NCI-H187 treated with DMSO at 0.1 percent for 48 hours (cell line): ENCODE measurements at places on chromosomes 11 and 22.

- no peak for DNase-seq
Measured at GRCh38 chr22:25754527-25755202, 12.7 kb downstream of the MYO18B start.

DNA sequence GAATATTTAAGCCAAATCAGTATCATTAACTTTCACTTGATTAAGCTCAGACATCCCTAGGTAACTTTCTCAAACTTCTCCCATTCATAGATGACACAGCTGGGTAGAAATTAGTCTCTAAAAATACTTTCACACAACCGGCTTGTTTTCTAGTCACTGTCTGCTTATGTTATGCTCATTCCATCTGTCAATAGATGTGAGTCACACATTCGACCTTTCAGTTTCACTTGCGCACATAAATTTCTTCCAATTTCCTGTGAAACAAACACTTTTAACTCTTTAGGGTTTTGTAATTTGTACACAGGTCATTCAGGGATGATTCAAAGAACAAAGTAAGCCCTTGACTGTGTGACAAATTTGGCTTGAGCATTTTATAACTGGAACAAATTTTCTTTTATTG, 723.0 kb downstream of the KCNA4 start:
- DNase-seq = no peak

DNA sequence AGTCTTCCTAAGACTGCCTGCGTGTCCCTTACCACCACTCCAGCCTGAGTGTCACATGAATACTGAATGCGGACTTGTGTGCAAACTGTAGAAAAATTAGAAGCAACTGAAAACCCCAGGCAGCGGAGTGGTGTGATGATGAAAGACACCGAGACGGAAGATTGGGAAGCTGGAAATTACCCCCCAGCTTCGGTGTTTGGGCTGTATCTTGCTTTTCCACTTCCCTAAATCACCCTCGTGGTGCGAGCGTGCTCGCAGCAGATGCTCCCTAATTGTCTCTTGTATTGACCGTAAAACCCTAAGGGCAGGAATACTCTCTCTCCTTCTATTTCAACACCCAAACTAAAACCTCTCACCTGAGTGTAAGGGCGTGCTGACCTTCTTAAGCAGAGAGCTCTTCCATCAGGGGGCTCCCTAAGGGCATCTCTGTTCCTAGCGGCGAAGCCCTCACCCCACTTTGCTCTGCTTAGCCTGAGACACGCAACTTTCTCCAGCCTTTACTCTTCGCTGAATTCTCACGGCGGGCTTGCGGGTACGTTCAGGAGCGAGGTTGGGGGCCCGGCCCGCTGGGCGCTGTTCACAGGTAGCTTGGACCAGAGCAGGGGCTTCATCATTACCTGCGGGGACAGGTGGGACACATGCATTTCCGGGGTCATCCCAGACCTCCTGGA, 62.4 kb downstream of the CRYBB2 start:
- no peak for DNase-seq

DNA sequence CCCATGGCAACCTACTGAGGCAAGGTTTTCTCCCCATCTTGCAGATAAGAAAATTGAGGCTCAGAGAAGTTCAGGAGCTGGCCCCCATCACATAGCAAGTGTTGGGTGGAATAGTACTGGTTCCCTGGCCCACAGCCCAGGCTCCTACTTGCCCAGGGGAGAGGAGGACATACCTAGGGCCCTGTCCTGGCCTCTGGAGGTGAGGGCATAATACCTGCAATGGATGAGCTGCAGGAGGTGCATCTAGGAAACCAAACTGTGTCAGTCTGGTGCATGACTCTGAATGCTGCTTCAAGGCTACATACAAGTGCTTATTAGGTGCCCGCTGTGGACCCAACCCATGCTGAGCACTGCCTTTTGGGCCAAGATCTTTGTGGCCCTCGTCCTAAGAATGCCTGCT, 40.0 kb upstream of the TPBGL start:
- DNase-seq = no peak

DNA sequence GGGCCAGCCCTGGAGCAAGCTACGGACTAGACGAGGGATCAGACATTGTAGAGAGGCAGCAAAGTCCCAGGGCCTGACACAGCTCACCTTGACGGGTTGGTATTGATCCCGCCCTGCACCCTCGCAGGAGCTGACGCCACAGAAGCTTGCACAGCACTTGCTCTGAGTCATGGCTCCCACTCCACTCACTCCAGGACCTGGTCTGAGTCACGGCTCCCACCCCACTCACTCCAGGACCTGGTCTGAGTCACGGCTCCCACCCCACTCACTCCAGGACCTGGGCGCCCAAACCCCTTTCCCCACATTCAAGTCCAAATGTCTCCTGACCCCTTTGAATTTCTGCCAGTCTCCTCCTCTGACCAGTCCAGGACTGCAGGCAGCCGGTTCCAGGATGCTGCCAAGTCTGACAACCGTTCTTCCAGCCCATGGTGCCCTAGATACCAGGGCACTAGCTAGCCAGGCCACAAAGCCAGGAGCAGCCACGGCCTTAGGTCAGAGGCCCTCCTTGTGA, 6.0 kb upstream of the PNPLA5 start:
- no peak for DNase-seq

- no peak for DNase-seq
Measured at GRCh38 chr22:32073823-32074380, 30.8 kb downstream of the SLC5A1 start.

DNA sequence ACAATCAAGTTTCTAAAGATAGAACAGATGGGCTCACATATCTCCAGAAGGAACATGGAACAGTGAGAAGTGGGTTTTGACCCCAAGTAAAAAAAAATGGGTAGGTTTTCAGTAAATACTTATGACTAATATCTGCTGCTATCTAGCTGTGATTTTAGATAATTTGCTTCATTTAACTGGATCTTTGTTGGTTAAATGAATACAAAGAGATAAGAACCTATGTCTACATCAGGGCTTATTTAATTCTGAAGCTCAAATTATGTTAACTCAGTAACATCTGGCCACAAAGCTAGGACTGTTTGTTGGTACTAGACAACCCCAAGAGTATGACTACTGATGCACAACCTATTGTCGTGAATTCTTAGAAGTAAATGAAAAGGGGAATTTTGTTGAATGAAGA, 144.4 kb upstream of the SESN3 start:
- DNase-seq = no peak

DNA sequence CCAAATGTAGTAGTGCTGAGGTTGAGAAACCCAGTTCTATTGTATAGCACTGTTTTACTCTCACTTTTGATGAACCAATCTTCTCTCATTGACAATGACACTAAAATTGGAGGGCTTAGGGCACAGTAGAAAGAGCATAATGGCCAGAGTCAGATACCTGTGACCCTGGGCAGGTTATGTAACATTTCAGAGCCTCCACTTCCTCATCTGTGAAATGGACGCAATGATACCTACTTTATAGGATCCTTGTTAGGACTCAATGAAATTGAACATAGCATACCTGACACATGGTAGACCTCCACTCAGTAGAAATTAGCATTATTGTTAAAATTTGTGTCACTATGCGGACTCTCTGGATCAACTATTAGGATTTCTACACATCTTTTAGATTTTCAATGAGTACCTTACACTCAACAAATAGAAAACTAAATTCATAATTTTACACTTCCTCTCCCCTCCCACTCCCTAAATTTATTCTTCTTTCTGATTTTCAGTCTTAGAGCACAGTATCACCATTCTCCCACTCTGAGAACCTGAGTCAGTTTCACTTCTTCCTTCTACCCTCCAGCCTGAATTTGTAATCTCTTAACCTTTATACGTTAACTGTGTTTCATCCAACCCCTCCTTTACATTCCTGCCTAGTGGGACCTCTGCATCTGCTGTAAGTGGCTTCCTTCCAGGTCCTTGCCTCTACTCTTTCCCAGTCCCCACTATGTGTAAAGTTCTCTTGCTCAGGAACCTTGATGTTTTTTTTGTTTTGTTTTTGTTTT, 78.3 kb downstream of the MICAL2 start:
- no peak for DNase-seq

DNA sequence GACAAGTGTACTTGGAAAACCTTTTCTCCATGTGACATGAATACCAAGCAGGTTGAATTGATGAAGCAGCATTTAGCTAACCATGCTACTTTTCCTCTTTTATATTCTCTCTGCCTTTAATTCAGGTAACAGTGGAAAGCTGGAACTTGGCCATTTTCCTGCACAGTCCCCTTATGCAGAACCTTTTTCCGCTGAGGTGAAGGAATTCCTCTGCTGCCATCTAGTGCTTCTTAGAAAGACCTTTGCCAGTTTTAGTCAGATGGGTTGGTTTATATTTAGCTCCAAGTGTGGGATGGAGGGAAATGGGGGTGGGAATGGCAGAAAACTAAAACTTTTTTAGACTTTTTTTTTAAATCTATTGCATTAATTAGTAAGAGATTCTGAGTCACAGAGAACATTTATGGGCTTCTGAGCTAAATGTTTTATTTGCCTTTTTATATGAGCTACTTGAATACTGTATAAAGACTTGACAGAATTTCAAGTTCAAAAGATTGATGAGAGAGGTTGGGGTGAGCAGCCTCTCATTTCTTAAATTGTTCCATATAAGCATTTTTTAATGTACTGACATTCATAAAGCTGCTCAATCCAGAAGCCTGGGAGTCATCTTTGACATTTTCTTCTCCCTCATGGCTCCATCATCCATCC, 153.9 kb upstream of the ZC3H12C start:
- DNase-seq = peak; percentile 44

DNA sequence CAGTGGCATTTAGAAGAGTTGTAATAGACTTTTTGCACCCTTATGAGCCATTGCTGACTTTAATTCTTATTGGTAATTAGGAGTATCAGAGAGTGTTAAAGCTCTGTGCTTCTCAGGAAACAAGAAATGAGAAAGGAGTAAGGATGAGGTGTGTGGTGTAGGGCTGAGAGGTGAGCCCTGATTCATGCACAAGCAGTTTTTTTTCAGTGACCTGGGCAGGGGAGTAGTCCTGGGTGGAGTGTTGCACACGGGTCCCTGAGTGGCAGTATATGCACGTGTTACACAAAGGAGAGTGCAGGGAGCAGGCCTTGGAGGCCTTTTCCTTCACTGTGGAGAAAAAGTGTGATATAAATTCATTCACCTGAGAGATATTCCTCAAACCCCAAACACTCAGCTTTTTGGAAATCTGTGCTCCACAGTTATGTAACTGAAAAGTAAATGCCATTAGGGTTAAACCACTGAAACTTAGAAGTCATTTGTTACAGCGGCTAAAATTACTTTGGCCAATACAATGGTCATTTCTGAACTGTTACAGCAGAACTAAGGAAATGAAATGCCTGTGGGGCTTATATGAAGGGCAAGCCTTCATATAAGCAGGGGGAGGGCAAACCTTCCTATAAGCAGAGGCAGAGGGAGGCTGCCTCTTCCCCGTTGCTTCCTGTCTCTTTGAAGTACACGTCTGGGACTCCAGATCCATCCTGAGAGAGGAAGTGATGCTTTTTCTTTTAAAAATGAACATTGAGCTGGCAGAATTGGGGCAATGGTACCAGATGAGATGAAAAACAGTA, 62.6 kb upstream of the OLFML1 start:
- DNase-seq = no peak

- DNase-seq = no peak
Measured at GRCh38 chr11:2961080-2961479, 31.0 kb downstream of the NAP1L4 start.

- DNase-seq = no peak
Measured at GRCh38 chr11:8261291-8261690, 2.4 kb downstream of the LMO1 start.

- no peak for DNase-seq
Measured at GRCh38 chr11:31199378-31199777, 170.2 kb downstream of the DCDC1 start.

GRCh38 chr22:19480173-19480568, 451 bp downstream of the CDC45 start:
- DNase-seq = no peak

DNA sequence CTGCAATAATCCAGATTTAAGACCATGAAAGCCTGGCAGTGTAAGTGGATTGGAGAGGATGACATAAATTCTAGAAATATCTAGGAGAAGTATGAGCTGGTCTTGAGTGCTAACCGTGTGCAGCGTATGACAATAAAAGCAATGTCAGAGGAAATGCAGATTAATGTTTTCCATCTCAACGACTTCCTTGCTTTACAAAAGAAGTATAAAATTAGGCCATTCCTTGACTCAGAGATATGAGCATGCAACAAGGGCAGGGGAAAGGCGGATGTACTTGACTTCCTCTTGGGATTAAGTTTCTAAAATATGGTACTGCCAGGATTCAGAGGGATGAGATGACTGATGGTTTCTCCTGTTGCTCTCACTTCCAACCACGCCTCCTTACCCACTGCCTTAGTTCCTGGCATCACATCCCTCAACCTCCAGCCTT, 32.3 kb downstream of the ADAMTS15 start:
- no peak for DNase-seq

DNA sequence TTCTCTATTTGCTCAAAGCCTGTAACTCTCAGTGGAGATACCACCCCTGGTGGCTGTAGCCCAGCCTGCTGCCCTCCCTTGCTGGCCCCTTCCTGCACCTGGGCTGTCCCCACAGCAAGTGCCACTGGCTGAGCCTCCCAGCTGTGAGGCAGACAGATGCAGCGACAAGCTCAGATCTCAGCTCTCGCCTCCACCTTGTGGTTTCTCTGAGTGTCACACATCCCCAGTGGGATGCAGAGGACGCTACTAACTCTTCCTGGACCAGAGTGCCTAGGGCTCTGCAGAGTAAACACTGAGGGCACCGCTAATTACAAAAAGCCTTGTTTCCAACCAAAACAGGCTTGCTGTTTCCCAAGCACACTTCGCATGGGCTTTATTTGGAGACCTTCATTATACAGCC, 8.9 kb downstream of the YPEL1 start:
- DNase-seq = no peak

DNA sequence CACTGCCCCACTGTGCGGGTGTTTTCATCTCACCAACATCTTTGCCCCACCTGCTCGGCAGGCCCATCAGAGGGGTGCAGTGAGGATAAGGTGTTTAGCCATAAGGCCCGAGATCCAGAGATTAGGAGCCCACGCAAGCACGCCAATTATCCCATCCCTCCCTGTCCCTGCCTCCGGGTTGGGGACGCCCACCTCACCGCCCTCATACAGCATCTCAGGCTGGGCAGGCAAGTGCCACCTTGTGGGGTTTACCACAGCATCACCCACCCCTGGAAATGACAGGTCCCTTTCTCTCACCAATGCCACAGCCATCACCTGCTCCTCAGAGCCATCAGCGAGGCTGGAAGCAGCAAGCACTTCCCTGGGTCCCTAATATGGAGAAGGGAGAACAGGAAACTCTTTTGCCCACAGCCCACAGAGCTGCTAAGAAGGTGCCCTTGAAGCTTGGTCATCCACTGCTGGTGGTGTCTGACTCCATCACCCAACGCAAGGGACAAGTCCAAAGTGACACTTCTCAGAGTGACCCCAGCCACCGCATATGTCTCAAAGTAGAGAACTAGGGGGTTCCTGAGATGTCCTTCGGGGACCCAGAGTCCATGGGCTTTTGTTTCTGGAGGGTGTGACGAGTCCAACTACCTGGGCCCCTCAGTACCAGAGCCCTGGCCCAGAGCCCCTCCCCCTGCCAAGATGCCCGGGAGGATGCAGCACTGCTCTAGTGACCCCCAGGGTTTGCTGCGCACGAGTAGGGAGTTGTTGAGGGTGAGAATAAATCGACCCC, 15.8 kb downstream of the VPS37C start:
- no peak for DNase-seq

- DNase-seq = no peak
Measured at GRCh38 chr11:65503949-65504673, 5.3 kb downstream of the MALAT1 start.

- no peak for DNase-seq
Measured at GRCh38 chr22:25060522-25061071, 108.1 kb downstream of the KIAA1671 start.

- DNase-seq = no peak
Measured at GRCh38 chr11:128876133-128876650, 9.1 kb upstream of the KCNJ1 start.
